ENCODE measurements at places on chromosomes 7 and 10.

- no peak for DNase-seq
Measured at GRCh38 chr7:112782498-112782897, 7.7 kb downstream of the TMEM168 start.

GRCh38 chr10:35890676-35891495, 248.8 kb upstream of the FZD8 start:
- DNase-seq = no peak

DNA sequence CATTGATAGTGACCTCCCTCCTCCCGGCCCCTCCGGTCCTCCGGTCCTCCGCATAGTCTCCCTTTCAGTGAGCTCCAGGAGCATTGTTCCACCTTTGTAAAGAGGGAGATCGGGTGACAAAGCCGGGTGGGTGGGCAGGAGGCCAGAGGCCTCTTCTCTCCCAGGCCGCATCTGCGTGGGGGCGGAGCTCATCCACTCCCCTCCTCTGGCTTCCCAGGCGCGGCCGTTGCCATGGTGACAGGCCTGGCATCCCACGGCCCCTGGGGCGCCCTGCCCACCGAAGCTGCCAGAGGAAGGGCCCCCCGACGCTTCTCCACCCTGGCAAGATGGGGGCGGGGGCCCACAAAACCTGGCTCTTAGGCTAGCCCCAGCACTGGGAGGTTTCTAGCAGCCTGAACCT, 4.4 kb upstream of the FZD9 start:
- no peak for DNase-seq

GRCh38 chr10:18601321-18601720, 50.1 kb downstream of the NSUN6 start:
- DNase-seq = no peak

- DNase-seq = no peak
Measured at GRCh38 chr10:69738858-69739435, 62.8 kb upstream of the COL13A1 start.

Measured in T-helper 1 cell (primary cell).